ENCODE measurements at places on chromosomes 4 and X.

DNA sequence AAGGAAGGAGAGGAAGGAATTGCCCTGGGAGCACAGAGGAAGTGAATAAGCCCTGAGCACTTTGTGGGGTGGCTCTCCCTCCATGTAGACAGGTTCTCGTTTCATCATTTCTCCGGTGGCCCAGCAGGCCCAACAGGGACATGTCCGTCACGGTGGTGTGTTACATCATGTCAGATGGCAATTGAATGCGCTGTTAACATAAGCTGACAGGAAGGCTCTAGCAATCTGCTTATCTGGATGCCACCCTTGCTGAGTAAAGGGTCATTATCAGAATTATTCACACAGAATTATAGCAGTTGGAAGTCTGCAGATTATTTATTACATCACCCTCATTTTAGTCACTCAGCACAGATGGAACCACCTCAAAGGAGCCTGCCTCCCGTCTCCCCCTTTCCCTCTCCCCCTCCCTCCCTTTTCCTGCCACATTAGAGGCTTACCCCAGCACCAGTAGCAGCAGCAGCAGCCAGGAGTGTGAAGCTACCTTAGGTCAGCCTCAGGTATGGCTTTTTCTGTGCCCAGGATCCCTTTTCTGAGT, 124.3 kb upstream of the TRIM2 start:
- no peak for DNase-seq

DNA sequence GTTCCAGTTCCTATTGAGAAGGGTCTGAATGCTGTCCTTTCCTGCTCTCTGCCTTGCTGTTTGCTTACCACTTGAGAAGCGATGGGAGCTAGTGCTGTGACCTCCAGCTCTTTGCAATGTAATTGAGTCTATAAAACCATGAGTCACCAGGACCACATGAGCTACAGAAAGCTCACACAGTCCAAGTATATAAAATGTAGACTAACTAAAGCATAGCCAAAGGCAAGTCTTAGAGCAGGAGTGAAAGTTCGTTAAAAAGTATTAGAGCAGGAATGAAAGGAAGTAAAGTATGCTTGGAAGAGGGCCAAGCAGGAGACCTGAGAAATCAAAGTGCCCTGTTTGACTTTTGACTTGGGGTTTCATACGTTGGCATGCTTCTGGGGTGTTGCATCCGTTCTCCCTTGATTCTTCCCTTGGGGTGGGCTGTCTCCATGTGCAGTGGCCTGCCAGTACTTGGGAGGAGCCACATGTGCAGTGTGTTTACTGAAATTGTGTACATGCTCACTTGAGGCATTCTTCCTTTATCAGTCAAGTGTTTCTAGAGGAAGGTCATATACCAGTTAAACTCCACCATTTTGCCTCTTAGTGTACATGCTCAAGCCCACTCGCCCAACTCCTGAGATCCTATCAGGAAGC, 71.3 kb upstream of the KIT start:
- DNase-seq, result no peak

DNA sequence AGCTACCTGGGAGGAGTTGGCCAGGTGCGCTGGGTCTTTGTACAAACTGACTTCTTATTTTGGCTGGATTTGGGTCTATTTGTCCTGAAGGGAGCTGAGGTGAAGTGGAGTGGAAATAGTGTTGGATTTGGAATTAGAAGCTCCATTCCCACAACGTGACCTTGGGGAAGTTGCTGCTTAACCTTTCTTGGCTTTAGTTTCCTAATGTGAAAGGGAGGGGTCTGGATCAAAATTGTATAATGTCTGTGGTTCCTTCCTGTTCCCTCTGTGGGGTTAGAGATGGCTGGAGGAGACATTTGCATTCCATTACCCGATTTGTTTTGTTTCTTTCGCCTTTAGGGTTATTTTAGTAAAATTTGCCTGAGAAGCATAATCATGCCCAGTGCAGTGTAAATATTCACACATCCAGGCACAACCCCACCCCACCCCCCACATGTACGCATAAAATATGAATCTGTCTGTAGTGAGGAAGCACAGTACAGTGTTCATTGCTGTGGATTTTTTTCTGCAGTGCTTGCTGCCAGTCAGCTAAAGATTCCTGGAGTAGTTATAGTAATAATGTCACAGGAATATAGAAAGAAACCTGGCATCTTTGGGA, 21.5 kb downstream of the JADE1 start:
- DNase-seq, result no peak

- no peak for DNase-seq
Observed at GRCh38 chrX:39465467-39465866, 632.3 kb downstream of the BCOR start.

DNA sequence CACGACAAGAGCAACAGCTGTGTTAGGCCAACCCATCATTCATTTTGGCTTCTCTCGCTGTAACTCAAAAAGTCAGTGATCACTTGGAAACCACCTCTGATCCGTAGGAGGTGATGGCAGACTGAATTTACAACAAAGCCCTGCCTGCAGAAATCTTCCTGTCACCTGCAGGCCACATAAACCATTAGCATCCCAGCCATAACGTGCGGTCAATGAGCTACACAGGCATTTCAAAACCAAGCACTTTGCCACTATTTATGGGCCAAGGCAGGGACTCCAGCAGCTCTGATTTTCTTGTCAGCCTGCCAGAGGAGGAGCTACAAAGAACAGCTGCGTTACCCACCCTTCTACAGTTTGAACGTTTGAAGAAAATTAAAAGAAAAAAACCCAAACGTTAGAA, 228.1 kb upstream of the PPARGC1A start:
- DNase-seq, result no peak

GRCh38 chr4:150699599-150699998, 117.6 kb downstream of the MAB21L2 start:
- no peak for DNase-seq

Measured in right renal cortex interstitium (tissue), 3 donors.